ENCODE measurements at places on chromosomes 6 and 20. TPM values are rescaled to one million over a fixed set of nuclear protein-coding genes. Genes with fewer than 3 reads are reported as not detected.

DNA sequence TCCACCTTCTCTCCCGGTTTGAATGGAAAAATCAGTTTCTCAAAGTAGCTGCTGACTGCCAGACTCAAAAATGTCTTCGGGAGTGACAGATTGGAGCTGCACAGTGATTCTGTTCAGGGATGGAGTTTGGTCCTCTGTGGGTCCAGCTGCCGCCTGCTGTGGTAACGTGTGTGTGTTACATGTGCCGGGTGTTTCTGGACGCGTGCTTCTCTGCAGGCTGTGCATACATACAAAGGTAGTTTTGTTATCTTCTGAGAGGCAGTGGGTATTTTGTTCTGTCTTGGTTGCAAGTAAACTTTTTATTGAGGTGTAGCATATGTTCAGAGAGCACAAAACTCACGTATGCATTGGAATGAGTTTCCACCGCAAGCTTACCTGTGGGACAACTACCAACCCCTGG lies 41.3 kb upstream of the NAA20 start:
- no peak for DNase-seq

DNA sequence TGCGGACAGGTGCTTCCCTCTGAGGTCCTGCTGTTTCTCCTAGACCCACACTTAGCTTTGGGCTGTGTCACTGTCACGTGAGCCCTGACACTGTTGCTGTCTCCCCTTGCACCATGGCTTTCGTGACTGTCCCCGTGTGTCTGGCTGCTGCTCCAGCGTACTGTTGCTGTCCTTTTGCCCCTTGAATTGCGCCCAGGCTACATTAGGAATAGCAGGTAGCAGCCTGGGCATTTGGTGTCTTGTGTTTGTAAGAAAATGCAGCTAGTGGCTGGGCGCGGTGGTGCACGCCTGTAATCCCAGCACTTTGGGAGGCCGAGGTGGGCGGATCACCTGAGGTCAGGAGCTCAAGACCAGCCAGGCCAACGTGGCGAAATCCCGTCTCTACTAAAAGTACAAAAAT lies 46.1 kb downstream of the GMPR start:
- DNase-seq, result no peak

- DNase-seq, result no peak
Measured at GRCh38 chr6:34317172-34317477, 68.3 kb upstream of the SMIM29 start.

GRCh38 chr6:25403150-25403549 lies 124.0 kb downstream of the CARMIL1 start:
- no peak for DNase-seq

GRCh38 chr20:13221313-13221672 lies 219 bp downstream of the ISM1 start:
- no peak for DNase-seq

GRCh38 chr6:168130168-168130696 lies 51.2 kb upstream of the FRMD1 start:
- DNase-seq, result no peak

GRCh38 chr20:13422637-13423036 lies 201.6 kb downstream of the ISM1 start:
- no peak for DNase-seq

- no peak for DNase-seq
Measured at GRCh38 chr6:128521282-128521632, 858 bp upstream of the PTPRK start.

DNA sequence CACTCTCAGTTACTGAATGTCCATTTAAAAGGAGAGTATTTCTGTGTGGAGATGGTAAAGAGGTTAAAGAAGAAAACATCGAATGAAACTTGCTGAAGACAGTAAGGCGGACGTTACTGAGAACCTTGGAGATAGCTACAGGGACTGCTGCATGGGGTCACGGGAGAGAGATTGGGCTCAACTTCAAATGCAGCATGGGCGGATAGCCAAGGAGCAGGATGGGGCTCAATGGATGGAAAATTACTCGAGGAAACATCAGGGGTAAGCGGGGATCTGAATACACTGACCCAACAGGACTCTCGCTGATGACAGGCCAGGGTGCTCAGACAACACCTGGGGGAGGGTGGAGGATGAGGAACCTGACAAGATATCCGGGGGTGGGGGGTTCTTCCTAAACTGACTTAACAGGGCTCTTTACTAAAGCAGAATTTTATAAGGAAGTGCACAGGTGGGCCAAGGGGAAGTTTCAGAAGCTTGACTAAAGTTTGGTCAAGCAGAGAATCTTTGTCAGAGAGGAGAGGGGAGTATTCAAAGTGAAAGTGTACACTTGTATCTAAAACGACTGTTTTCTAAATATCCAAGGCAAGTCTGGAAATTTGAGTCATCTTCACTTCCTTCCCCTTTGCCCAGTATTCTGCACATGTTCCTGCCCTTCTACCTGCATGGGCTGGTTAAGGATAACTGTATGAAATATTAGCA lies 22.8 kb downstream of the ECT2L start:
- DNase-seq, result no peak

- DNase-seq, result no peak
Measured at GRCh38 chr6:109314313-109314712, 68.0 kb downstream of the CD164 start.

GRCh38 chr6:17904491-17905120 lies 82.8 kb downstream of the KIF13A start:
- DNase-seq, result no peak

DNA sequence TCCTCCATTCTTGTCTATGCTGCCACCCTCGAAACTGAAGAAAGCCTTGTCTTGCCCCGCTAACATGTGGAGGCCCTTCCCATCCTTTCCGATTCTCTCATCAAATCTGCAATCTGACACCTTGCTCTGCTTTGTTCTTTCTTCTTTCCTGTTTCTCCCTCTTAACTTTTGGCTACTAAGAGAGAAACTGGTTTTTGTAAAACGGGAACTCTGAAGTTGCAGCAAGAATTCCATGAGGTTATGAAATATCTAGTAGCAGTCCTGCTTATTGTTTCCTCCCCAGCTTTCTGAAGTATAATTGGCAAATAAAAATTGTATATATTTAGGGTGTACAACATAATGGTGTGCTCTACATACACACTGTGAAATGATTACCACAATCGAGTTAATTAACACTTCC lies 80.2 kb downstream of the MAP7 start:
- DNase-seq, result no peak

- DNase-seq, result no peak
Measured at GRCh38 chr6:78854546-78854945, 12.8 kb upstream of the IRAK1BP1 start.

- DNase-seq, result no peak
Measured at GRCh38 chr20:14009208-14009607, 13.9 kb downstream of the MACROD2 start.

GRCh38 chr20:10987651-10988383 lies 314.0 kb upstream of the JAG1 start:
- no peak for DNase-seq

DNA sequence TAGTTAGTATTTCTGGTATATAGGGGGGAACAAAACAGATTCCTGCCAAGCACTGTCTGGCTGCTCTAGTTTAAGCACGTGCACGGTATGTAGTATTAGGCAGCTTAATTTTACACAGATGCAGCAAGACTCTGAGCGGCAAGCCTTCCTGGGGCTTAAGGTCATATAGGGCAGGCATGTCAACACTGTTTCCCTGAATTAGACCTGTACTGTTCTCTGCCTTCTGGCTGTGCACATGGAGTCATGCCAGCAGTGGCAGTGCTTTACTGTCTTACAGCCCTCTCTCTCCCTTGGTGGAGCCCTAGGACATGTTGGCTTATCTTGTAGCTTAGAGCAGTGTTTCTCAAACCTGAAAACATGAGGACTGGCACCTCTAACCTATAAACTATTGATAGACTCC lies 56.6 kb downstream of the PHF20 start:
- DNase-seq, result no peak

DNA sequence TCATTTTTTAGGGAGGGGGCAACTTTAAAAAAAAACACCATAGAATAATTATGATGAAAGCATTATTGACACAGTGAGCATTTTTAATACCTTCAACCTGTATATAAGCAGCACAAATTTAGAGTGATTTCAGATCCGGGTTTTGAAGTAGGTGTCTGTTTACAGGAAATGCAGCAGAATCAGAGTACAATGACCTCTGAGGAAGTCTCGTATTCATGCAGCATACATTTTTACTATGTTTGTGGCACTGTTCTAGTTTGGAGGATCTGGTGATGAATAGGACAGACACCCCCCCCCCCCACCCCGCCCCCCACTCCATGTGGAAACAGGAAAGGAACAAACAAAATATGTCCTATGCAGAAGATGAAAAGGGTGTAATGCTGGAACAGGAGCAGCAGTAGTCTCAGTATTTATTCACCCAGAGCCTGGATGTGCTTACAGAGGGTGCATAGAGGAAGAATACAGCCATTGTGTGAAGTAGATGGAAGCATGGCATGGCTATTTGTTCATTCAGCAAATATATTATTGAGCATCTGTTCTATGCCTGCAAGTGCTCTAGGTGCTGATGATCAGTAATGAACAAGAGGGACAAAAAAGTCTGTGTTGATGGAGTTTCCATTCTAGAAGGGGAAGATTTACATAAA lies 19.7 kb downstream of the VAPB start:
- DNase-seq, result no peak

DNA sequence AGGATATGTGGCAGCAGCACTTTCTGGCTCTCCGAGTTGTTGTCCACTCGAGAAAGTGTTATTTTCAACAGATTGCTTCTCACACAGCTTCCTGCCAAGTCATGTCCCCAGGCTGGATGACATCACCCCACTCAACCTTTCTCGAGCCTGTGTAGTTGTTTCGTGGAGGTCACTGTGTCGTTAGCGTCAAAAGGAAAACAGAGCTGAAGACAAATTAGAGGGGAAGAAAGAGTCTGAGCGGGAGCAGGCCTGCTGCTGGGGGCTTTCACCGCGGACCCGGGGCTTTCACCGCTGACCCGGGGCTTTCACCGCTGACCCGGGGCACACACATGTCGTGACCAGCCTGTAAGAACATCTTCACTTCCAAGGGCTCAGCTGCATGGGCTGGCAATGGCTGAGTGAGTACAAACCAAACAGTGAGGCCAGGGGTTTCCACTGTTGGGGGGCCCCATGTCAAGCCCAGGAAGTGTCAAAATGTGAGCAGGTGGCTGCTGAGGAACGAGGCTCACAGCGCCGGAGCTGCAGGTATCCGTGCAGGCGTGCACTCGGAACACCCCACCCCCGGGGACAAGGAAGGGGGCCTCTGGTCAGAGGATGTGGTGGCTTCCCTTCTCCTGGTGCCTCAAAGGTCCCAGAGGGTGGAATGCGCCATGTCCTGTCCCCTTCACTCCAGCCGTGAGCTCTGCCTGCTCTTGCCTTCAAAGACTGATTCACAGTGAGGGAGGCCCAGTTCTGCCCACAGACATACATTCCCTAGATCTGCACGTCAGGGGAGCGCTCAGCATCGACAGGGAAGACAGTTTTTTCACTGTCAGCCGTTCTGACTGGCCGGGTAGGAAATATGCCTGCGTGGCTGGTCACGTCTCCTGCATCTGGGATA lies 365.9 kb downstream of the TAF4 start:
- DNase-seq, result no peak

Gene SLC25A27
- total RNA-seq, result 89.1 TPM

Gene PLG
- total RNA-seq, result 0.32 TPM

Gene NRN1
- total RNA-seq, result 94.9 TPM

Gene FBXL4
- total RNA-seq, result 20.1 TPM

Gene GGTLC1
- total RNA-seq, result not detected

Gene BANF2
- total RNA-seq, result not detected

Gene TASP1
- total RNA-seq, result 23.8 TPM

Gene PDYN
- total RNA-seq, result 0.67 TPM

Gene MYBL2
- not detected for total RNA-seq

Gene SAMD5
- total RNA-seq, result 5.5 TPM
